Dermis microvascular lymphatic vessel endothelial cell (primary cell): ENCODE measurements at places on chromosomes 5 and 9.

DNA sequence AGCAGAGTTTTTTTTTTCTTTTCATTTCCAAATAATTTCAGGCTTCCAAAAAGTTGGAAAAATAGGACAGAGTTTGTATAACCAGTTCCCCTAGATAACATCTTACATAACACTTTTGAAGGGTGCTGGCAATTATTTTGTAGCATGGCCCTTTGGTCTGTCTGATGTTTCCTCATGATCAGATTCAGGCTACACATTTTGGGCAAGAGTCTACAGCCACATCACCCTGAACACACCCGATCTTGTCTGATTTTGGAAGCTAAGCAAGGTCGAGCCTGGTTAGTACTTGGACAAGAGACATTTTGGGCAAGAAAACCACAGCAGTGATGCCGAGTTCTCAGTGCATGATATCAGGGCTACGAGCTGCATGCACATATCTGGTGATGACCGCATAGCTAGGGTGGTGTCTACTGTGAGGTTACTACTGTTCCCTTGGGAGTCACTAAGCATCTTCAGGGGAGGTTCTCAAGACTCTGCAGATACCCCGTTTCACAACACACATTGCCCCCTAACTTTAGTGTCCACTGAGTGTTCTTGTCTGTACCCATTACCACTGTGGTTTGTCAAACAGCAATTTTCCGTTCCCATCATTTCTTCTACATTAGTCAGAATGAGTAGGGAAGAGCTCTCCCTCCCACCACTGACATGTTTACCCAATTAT lies 86.2 kb downstream of the TTC39B start:
- DNase-seq = no peak

DNA sequence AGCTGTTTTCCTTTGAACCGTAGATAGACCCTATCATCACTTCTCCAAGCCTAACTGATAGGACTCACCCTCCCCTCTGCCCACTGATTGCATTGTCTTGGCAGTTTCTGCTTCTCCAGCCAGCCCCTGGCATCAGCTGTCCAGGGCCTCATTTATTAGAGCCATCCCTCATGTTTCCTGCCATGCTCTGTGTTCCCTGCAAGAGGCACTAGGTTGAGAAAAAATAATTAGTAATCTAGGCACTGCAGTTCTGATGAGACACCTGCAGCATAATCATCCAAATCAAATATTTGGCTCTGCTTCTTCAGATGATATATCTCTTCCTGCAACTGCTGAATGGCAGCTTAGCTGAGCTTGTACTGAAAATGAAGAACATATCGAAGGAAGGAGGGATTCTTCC lies 303.0 kb upstream of the TLE4 start:
- DNase-seq = no peak

GRCh38 chr5:13640270-13640669 lies 304.2 kb downstream of the DNAH5 start:
- DNase-seq = no peak

DNA sequence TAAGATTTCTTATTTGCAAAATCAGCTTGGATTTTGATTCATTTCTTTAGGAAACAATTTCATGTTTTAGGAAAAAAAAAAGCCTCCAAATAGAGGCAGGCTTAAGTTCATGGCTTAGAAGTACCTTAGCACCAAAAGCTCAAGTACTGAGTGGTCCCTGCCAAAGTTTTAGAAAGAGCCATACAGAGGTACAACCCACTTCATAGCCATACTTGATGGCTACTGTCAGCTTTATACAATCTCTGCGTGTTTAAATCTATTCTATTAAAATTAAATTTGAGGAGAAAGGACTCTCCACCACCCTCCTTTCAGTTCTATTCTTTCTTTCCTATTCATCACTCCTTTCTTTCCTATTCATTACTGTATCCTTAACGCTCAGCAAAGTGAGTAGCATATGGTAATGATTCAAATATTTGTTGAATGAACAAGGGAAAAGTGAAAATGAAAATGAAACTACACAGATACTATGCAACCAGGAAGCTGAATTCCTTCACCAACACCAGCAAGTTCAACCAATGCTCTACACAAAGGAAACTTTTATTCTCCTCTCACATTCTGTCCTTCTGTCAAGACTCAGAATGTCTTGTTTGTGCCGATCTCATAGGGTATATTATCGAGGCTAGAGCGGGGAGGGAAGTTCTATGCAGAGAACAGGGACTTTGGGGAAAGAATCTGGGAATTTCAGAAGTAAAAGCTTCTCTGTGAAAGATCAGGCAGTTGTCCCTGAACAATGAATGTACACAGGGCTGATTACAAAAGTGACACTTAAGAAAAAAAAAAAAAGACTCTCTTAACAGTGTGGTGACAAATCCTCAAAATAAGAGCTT lies 138.6 kb upstream of the SPEF2 start:
- DNase-seq = peak; percentile 0

GRCh38 chr9:128099932-128100491 lies 27.5 kb downstream of the PTGES2 start:
- peak; percentile 58 for DNase-seq
